ENCODE measurements at places on chromosomes 7 and 10. TPM values are rescaled to one million over a fixed set of nuclear protein-coding genes. Genes with fewer than 3 reads are reported as not detected.
A peak's percentile ranks its signal among the peaks of the same experiment; 100 is the strongest.

GRCh38 chr10:77513781-77514331 is 123.8 kb downstream of the KCNMA1 start:
- peak; percentile 10 for DNase-seq

PNLIP gene
- total RNA-seq = not detected

OLAH gene
- not detected for total RNA-seq

GRCh38 chr7:79806161-79806734 is 328.4 kb upstream of the GNAI1 start:
- peak; percentile 26 for DNase-seq

- no peak for DNase-seq
These were observed 157.6 kb downstream of the GRK5 start for GRCh38 chr10:119364645-119365600.

SSC4D gene
- total RNA-seq = 12.7 TPM

GRCh38 chr10:113175756-113176651 is 226.0 kb downstream of the TCF7L2 start:
- peak; percentile 54 for DNase-seq

GRCh38 chr10:124032971-124033886 is 60.2 kb downstream of the CHST15 start:
- DNase-seq = no peak

LRRN3 gene
- total RNA-seq = 0.23 TPM

DNA sequence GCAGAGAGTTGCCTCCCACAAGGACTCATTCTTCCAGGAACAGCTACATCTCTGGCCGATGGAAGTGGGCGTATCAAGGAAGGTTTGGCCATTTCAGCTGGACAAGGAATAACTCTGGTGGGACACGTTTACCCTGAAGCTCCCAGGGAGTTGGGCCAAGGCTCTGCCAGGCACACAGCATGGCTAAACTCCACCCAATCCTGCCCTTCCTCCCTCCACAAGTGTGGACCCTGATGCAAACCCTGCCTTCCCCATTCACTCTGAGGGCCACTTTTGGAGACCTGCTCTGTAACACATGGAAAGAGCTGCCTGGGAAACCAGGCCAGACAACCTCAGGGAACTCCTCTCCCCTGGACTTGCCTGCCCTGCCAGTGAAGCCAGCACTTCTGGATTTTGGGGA is 407.8 kb upstream of the FOXK1 start:
- DNase-seq = no peak

DNAH11 gene
- 4.7 TPM for total RNA-seq

ASAH2 gene
- total RNA-seq = 0.04 TPM

DNA sequence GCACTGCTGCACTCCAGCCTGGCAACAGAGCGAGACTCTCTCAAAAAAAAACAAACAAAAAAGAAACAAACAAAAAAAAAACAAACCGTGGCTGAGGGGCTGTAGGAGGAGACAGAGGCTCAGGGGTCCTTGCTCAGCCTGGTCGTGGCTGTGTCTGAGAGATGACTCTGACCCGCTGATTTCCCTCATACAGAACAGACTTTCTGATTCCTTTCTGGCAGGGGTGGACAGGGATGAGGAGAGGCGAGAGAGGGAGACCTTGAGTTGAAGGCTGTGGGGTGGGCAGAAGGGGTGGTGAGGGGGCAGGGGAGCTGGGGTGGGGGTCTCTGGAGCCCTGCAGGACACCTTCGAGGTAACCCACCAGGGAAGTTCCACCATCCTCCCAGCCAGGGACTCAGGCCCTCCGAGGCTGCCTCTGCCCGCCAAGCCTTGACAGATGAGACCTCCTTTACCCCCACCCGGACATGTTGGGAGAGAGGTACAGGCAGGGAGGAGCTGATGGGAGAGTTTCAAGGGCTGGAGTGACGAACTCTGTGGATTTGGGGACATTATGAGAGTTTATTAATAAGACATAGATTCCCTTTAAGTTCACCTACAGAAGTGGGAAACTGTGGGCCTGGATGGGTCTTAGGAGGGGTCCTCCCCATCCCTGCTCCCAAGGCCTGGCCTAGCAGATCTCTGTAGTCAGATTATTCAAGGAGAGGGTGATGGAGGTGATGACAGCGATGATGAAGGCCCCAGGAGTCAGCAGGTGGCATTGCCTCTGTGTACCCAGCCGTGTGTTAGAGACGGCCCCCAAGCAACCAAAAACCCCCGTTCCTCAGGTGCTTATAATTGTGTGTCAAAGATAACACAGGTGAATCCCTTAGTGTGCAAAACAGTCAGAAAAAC is 2.0 kb downstream of the MUC12 start:
- DNase-seq = no peak

DNA sequence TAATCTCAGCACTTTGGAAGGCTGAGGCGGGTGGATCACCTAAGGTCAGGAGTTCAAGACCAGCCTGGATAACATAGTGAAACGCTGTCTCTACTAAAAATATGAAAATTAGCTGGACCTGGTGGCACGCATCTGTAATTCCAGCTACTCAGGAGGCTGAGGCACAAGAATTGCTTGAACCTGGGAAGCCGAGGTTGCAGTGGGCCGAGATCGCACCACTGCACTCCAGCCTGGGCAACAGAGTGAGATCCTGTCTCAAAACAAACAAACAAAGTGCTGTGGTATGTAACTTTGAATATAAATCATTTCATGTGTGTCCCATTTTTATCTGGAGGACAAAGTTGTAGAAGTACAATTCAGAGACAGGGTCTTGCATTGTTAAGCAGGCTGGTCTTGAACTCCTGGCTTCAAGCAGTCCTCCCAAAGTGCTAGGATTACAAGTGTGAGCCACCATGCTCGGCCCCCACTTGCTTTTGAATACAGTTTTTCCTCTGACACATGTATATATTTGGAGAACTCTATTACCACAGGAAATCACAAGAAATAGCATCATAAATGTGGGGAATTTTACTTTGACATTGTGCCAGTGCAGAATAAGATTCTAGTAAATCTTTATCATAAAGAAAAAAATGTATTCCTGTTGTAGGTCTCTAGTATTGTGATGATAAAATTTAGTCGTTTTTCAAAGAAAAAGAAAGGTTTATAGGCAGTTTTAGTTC is 32.6 kb downstream of the PTPN12 start:
- DNase-seq = no peak

DNA sequence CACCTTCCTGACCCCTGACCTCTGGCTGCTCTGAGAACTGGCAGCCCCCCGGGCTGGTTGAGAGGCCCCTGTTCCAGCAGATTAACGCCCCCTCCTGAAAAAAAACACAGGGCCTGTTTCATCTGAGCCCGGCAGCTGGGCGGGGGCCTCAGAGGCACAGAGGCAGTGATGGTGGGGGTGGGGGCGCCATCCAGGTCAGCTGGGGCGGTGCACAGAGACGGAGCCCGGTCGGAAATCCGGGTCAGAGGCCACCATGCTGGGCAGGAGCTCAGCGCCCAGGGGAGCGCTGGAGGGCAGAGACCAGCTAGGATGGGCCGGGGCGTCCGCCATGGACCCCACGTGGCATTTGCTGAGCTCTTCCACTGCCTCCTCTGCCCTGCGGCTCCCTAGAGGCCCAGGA is 68.0 kb downstream of the UNCX start:
- DNase-seq = no peak

DNA sequence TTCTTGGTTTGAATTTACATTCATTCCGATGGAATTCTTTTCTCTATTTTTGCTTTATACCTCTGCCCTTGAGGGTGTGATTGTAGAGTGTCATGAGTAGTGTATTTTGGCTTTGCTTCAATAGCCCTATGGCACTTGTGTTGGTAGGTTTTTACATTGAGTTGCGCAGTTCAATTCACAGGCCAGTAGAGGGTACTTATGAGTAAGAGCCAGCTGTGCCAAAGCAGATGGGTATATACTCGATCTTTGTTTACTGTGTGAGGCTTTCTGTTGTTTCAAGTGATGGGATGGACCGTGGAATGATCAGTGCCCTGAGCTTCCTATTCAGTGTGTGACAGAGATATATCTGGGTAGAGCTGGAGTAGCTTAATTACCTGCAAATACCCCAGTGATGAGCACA is 4.3 kb upstream of the AKR1C3 start:
- peak; percentile 79 for DNase-seq

TAS2R41 gene
- total RNA-seq = 2.9 TPM

DNA sequence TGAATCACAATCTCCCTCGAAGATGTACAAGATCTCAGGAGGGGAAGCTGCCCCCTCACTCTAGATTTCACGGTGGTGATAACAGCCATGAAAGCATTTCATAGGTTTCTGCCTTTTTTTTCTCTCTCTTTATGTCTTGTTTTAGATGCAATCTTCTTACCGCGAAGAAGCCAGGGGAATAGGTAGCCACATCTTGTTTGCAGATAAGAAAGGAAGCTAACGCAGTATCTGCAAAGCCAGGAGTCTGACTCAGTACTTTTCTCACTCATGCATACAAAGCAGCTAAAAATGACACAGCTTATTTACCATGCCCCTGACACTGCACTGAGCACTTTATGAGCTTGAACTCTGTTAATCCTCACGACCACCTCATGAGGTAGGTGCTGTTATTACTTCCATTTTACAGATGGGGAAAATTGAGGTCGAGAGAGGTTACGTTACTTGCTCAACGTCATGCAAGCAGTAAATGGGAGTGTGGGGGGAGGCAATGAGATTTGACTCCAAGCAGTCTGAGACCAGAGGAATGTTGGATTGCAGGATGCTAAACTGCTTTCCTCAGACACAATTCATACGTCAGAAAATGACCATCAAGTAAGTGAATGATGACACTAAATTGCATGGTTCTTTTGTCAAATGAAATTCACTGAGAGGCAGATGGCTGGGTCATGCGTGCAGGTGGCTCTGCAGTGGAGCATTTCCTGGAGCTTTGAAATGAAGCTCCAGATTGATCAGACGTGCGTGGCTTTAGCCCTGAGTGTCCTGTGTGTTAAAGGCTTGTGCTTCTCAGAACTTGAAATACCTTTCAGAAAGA is 3.3 kb downstream of the MAP3K8 start:
- no peak for DNase-seq

- DNase-seq = peak; percentile 35
These were observed 37.0 kb upstream of the DNAJB6 start for GRCh38 chr7:157299613-157300368.

ITIH5 gene
- 2.2 TPM for total RNA-seq

DNA sequence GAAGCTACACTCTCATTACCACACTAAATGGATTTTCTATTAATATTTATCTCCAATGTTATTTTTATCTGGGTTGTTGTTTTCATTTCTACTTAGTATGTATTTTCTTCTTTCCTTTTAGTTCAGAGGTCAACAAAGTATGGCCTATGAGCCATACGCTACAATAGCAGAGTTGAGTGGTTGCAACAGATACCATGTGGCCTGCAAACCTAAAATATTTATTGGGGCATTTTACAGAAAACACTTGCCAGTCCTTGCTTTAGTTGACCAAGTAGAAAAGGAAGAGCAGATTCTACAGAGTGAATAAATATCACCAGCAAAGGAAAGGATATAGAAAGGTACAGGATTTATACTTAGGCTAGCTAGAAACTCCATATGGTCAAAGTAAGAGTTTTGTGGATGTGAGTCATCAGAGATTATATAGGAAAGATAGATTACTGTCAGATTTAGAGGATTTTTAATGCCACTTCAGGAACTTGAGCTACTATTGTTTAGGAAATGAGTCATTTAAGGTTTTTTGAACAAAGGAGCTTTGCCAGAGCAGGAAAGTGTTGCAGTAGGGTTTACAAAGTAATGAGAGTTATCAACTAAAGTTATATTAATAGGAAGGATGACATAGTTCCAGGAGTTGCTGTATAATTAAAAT is 323.3 kb upstream of the KAT6B start:
- DNase-seq = no peak

GRCh38 chr7:159040146-159040545 is 104.5 kb downstream of the VIPR2 start:
- DNase-seq = no peak

DNA sequence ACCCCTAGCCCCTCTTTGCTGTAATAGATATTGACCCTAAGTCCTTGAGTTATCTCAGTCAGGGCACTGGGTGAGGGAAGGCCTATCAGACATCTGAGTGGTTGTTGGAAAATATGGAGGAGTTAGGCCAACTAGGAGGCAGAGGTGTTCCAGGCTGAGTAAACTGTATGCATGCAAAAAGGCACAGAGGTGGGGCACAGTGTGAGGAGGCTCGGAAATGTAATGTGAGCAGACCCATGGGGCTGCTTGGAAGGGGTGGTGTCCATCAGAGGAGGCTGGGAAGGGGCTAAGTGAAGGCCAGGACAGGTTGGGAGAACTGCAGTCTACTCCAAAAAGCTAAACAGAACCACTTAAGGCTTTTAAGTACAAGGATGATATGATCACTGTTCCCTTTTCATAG is 323.2 kb upstream of the BMPER start:
- DNase-seq = no peak

POLR2J gene
- 32.2 TPM for total RNA-seq

DNA sequence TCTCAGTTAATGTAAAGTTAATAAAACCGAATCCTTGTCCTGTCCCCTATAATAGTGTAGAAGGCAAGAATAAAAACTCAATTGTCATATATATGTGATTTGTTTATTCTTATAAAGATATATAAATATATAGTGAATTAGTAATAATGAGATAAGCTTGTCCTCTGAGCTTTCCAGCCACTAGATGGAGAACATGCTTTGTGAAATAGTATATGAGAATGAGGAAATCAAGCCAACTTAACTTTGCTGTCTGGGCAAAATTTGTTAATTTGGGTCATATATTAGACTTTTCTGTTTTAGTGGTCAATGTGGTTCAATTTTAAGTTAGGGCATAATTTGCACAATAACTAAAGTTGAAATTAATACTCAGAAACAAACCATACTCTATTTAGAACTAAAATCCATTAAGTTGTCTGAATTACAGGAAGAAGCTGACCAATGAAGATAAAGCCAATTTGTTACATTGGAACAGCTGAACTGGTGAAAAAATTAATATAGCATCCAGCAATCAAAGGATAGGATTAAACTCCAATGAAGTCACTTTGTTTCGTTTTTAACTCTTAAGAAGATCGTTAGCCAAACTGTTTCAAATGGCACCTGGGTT is 595.0 kb downstream of the ARL4A start:
- peak; percentile 32 for DNase-seq

GRCh38 chr7:82678259-82678658 is 234.7 kb upstream of the CACNA2D1 start:
- no peak for DNase-seq

SLC13A1 gene
- total RNA-seq = not detected

EPO gene
- total RNA-seq = not detected

BET1 gene
- 35.7 TPM for total RNA-seq

FRMPD2 gene
- total RNA-seq = not detected

GRCh38 chr7:98802088-98802780 is 67.6 kb downstream of the TMEM130 start:
- peak; percentile 25 for DNase-seq

HMX2 gene
- total RNA-seq = 2.6 TPM
